ENCODE measurements at places on chromosomes 16 and 17.

GRCh38 chr16:69626256-69626655 lies 60.5 kb downstream of the NFAT5 start:
- no peak for DNase-seq

- no peak for DNase-seq
Observed at GRCh38 chr17:50258647-50259476, 15.4 kb upstream of the TMEM92 start.

GRCh38 chr17:33140413-33141099 lies 148.9 kb downstream of the SPACA3 start:
- no peak for DNase-seq

DNA sequence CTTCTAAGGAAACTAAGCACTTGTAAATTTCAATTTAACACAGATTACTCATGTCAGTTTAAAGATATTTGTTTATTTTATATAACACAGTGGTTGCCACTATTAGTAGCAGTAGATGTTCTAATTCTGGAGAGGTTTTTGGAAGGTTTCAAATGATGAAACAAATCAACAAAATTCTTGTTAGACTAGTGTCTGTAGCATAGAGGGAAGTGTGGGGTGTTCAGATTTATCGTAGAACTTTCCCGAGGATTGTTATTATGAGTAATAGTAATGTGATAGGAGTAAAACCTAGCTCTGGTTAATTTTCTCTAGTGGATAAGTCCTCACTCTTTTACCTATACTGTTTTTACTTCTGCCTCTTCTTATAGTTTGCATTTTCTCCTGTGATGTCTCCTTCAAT lies 6.3 kb downstream of the GAN start:
- DNase-seq = no peak

DNA sequence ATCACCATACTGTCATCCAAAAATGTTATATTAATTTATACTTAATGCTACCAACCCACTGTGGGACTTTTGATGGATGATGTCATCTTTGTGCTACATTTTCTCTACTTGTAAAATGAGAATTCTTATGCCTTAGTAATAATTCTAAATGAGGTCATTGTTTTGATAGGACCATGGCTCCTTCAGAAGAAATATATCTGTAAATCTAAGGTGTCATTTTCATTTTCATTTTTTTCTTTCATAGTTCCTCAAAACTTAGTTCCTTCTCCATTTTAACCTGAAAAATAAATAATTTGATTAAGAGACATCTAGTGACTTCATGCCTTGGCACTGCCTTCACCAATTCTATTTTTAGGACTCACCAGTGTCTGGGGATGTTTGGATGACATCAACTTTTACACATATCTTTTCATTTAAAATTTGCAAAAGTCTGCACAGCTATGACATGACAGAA lies 48.7 kb downstream of the GPRC5B start:
- DNase-seq = peak; percentile 10

DNA sequence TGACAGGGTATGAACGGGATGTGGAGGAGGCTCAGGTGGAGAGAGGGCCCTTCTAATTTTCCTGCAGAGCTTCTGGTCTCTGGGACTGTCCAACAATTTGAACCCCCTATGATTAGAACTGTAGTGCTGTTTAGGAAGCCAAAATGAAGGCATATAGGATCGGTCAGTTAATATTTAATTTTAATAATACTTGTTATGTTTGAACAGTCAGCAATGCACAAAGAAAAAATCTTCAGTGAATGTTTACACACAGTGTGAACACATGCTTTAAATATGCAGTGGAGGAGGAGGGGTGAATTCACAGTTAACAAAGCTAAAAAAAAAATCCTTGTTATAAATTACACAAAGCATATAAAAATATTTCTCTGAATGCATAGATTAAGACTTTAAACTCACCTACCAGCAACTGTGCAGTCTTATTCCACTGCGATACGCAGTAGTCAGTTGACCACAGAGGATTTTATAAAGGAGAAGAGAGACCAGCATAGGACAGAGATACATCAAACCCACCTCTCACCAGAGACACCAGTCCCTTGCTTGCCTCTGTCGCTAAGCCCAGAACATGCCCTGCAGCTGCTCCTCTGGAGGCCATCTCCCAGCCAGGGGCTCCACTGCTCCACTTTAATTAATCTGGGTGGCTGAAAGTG lies 14.6 kb downstream of the ANKRD40 start:
- DNase-seq = no peak

DNA sequence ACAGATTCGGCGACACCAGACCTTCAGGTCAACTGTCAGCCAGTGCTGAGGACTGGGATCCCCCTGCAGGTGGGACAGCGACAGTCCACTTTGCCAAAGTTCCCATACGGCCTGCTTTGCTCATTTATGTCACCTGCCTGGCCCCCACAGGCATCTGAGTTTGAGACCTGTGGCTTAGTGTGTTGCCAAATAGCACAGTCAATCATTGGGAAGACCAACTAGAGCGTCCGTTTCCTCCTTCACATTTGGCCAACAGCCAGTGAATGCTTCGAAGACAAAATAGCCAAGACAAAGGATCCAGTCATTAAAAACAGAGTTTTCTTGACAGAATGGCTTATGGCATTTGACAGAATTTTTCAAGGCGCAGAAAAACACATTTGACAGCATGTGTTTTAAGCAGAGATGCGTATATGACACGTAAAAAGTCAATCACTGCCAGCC lies 113.8 kb downstream of the ABCC12 start:
- no peak for DNase-seq

DNA sequence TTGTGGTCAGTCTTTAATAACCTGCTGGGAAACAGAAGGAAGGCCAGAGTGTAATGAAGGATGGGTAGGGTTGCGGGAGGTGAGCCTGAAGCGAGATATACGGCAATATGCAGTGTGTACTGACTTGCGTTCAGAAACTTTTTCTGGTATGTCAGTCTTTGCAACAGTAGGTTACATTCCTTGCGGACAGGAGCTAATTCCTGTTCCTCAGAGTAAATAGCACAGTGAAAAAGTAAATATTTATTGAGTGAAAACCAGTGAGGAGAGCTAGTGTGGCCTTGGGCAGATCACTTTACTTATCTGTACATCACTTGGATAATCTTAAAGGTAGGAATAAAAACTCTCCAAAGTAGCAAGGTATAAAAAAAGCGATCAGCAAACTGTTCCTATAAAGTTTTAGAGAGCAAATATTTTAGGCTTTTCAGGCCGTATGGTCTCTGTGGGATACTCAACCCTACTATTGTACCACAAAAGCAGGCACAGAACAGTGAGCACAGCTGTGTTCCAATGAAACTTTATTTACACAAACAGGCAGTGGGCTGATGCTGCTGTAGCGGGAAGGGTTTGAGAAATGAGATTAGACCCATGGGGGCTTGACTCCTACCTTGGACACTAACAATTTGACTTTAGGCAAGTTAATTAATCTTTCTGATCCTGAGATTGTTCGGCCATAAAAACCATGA lies 348.0 kb downstream of the UTP18 start:
- no peak for DNase-seq

DNA sequence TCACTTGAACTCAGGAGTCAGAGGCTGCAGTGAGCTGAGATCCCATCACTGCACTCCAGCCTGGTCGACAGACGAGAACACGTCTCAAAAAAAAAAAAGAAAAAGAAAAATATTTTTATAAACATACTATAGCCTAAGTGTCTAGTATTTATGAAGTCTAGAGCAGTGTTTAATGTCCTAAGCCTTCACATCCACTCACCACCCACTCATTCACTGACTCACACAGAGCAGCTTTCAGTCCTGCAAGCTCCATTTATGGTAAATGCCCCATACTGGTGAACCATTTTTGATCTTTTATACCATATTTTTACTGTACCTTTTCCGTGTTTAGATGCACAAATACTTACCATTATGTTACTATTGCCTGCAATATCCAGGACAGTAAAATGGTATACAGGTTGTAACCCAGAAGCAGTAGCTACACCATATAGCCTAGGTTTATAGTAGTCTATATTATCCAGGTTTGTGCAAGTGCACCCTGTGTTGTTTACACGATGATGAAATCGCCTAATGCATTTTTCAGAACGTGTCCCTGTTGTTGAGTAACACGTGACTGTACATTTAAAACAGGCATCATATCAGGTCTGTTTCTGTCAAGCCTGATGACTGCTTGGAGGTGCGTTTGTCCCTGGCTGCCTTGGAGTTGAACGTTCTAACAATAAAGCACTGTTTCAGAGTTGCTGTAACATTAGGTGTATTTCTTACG lies 10.1 kb downstream of the NUDT7 start:
- no peak for DNase-seq

DNA sequence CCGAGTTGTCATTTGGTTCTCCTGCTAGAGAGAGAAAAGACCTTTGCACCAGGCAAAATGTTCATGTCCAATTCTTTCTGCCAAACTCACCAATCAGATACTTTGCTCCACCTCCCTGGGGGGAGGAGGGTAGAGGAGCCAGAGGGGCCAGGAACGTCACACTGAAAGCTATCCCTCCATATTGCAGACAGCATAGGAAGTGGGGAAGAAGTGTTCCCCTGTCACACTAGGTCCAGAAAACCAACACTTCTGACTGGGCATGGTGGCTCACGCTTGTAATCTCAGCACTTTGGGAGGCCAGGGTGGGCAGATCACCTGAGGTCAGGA lies 9.5 kb downstream of the HSD17B2 start:
- DNase-seq = no peak

- DNase-seq = no peak
Observed at GRCh38 chr16:19621445-19621844, 65.9 kb downstream of the VPS35L start.

DNA sequence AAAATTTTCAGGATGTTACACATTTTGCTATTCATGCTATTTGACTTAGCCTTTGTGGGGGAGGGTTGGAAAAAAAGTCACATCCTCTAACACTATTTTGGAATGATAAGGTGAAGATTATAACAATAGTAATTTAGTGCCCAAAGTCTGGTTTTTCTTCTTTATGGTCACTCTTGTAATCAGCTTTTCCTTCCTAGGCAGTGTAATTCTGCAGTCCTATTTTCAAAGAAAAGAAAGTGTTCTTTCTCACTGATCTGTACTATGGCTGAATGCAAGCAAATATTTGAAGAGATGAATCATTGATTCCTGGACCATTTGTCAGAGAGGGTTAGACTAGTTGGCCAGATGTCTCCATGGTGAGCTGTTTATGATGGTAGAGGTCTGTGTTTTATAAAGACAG lies 8.4 kb downstream of the RSPRY1 start:
- DNase-seq = peak; percentile 80

DNA sequence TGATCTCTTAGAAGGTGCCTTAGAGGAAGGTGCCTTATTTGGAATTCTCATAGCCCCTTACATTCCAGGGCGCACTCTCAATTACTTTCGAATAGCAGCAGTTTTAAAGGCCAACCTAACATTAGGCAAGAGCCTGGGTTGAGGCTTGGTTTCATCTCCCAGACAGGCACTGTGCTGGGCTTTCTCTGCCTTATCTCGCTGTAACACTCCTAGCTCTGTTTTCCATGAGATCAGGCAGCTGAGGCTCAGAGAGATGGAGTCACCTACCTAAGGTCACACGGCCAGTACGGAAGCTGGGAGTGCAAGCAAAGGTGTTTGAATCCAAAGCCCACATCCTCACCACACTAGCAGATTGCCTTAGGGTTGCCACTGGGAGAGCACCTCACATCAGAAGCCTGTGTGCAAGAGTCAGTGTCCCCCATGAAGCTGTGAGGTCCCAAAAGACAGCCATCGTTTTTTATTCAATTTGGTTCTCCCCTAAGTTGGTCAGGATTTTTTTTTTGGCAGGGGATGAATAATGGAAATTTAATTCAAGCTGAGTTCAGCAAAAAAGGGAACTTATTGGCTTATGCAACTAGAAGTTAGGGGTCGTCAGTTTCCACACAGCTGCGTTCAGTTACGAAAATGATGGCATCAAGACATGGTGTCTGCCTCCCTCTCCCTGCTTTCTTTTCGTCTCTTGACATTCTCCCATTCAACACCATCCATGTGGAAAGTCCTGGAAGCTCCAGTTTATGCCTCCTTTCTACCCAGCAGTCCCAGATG lies 206.4 kb downstream of the KATNIP start:
- no peak for DNase-seq

- peak; percentile 84 for DNase-seq
Observed at GRCh38 chr17:29589524-29590410, at the start of gene GIT1. TSS of gene GIT1 (minus strand) at chr17:29589648. CDS start at chr17:29589378, 270 bp downstream.

DNA sequence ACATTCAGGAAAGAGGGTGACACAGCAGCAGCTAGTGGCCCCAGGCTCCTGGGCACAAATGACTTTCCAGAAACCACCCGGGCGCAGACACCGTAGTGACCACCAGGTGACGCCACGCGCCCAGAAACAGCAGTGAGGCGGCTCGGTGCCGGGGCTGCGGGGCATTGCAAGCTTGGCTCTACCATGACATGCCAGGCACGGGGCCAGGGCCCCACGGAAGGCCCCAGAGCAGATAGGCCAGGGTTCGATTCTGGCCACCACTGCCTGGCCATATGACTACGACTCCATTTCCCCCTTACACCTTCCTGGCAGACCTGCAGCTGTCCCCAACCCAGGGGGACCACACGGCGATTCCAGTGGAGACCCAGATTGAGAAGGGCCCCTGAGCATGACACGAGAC lies 6.7 kb downstream of the RHBDF1 start:
- peak; percentile 86 for DNase-seq

- no peak for DNase-seq
Observed at GRCh38 chr16:15694499-15694898, 44.5 kb downstream of the NDE1 start.

DNA sequence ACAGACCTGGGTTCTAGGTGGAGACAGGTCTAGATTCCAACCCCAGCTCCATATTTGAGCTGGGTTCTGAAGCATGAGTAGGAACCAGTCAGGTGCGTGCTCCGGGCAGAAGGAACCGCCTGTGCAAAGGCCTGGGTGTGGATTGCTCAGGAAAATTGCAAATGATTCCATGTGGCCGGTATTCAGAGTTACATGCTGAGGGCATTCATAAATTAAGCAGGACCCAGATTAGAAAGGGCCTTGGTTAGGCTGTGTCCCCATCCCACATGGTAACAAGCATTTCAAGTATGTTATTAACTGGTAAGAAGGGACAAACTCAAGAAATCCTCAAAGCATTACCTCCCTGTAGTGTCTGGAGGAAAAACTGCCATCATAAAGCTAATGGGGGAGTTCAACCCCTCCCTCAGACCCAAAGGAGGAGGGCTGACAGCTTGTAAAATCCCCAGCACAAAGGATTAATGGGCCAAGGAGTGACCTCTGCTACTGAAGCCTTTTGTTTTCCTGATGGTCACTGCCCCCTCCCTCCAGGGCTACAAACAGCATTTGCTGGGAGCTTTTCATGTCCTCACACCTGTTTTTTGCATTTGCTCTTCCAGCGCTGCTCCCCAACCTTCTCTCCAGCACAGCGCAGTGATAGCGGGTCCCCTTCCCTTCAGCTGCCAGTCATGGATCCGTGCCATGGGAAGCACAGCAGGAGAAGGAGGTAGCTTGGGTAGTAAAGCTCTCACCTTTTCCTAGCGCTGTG lies 218.0 kb downstream of the C16orf95 start:
- DNase-seq = no peak

- no peak for DNase-seq
Observed at GRCh38 chr16:63983401-63983800, 1138.5 kb downstream of the CDH11 start.

GRCh38 chr17:45784741-45785479 lies 790 bp downstream of the CRHR1 start:
- DNase-seq = peak; percentile 67

- no peak for DNase-seq
Observed at GRCh38 chr17:2808367-2809335, 12.4 kb downstream of the RAP1GAP2 start.

GRCh38 chr16:30351001-30351441 lies 4.1 kb downstream of the CD2BP2 start:
- DNase-seq = no peak

Measured in HTR-8/SVneo (cell line).